Inflammatory macrophage treated with lipopolysaccharide for 4 hours (primary cell): ENCODE measurements at places on chromosomes 5 and 9.

GRCh38 chr5:96675882-96676281 is 13.7 kb downstream of the CAST start:
- no peak for DNase-seq

DNA sequence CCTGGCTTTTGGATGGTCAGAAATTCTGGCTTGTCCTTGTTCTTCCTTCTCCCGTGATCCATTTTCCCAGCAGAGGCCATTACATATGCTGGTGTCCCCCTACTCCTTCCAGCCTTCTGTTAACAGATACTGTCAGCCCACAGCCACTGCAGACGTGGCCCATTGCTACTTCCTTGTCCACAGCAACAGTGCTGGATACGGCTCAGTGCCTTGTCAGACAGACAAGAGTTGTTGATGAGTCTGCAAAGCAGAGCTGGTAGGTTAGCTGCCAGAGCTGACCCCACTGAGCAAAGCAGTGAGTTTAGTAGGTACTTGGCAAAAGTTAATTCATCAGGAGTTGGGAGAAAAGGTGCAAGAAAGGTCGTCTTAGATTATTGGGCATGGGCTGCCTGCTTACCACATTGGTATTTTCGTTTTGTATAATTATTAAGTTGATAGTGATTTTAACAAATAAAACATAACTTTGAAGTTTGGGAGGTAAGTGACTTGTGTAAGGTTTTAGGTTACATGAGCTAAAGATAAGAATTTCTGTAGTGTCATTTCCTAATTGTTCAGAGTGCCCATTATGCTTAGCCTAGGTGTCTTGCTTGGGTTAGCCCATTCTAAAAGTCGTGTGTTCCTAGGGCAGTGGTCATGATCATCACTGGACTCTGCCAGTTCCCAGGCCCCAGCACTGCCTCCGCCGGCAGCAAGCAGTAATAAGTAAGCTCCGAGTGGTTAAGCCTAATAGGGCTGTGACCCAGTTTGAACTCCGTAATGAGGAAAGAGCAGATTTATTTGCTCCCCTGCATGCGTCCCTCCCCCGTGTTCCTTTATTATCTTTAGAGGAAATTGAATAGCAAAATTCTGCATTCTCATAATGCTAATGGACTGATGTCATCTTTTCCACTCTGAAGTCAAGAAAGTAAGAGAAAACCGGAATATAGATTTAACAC is 292.0 kb downstream of the FANCC start:
- no peak for DNase-seq

GRCh38 chr9:102225841-102226441 is 487.5 kb upstream of the GRIN3A start:
- no peak for DNase-seq

- DNase-seq: no peak
Measured at GRCh38 chr9:71515626-71516025, 252.7 kb downstream of the CEMIP2 start.

- DNase-seq: no peak
Measured at GRCh38 chr9:89732295-89732938, 127.6 kb downstream of the GADD45G start.

GRCh38 chr9:26650325-26650724 is 242.3 kb downstream of the CAAP1 start:
- DNase-seq: no peak

DNA sequence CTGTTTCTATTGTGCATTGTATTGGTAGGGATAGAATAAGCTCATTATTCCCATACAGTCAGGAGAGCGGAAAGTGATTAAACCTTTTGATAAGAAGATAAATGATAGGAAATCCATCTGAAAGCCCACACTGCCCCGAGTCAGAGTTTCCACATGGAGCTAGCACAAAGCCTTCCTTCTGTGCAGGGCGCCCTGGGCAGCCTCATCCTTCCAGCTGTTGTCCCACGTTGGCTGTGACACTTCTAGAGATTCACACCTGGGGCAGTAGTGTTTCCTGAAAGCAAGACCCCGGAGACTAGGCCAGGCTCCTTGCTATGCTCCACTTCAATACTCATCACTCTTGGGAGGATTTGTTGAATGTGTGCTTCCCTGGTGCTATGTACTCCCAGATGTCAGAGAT is 172.4 kb downstream of the SEMA6A start:
- no peak for DNase-seq

- no peak for DNase-seq
Measured at GRCh38 chr9:79984429-79985067, 412.8 kb downstream of the TLE4 start.
